Activated T-helper 2 cell treated with anti-CD3 and anti-CD28 coated beads, Interferon-gamma antibody, Interleukin-2, Interleukin-4, amounts not matched to agents 10 μg/mL and 5 μg/mL and 100 μg/mL, durations not matched to agents 14 hours and 24 hours and 36 hours (primary cell): ENCODE measurements at places on chromosomes 5 and 9. TPM values are rescaled to one million over a fixed set of nuclear protein-coding genes. Genes with fewer than 3 reads are reported as not detected.

PRDM9 gene
- not detected in 2 replicates for total RNA-seq

CDC20B gene
- 0.18 TPM in 1 of 2 replicates, not detected in the other for total RNA-seq

NUTM2G gene
- not detected in 2 replicates for total RNA-seq

- H3K4me3 ChIP-seq: no peak overlapping the region
- no peak for DNase-seq
- peaks cover under 1% of the 10 kb centered on the region for H3K27me3 ChIP-seq
- H3K27ac ChIP-seq: no peak overlapping the region
- no peaks in the 10 kb centered on the region for H3K36me3 ChIP-seq
These were observed 86.7 kb downstream of the PSD2 start for GRCh38 chr5:139882316-139882715.

GRCh38 chr9:105318729-105319191, 74.3 kb downstream of the SLC44A1 start:
- H3K36me3 ChIP-seq: no peaks in the 10 kb centered on the region
- H3K27ac ChIP-seq: no peak overlapping the region
- no peaks in the 10 kb centered on the region for H3K4me1 ChIP-seq
